ENCODE measurements at places on chromosomes 7 and 10.

- DNase-seq = no peak
Measured at GRCh38 chr7:158280448-158281144, 307.0 kb downstream of the PTPRN2 start.

GRCh38 chr10:106043863-106044262 lies 1120.6 kb downstream of the SORCS1 start:
- no peak for DNase-seq

GRCh38 chr7:19133886-19134285 lies 11.3 kb downstream of the FERD3L start:
- no peak for DNase-seq

DNA sequence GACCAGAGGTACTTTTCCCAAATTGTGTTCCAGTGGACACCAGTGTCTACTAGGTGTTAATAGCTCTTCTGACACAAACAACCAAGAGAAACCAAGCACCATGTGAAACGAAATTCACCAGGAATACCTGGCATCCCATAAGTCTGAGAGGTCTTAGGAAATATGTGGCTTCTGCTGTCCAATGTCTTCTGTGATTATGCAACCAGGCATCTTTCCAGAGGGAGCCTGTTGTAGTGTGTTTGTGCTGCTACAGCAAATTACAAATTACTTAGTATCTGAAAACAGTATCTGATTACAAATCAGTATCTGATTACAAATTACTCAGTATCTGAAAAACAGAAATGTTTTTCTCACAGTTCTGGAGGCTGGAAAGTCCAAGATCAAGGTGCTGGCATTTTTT lies 133.6 kb upstream of the NPVF start:
- no peak for DNase-seq

DNA sequence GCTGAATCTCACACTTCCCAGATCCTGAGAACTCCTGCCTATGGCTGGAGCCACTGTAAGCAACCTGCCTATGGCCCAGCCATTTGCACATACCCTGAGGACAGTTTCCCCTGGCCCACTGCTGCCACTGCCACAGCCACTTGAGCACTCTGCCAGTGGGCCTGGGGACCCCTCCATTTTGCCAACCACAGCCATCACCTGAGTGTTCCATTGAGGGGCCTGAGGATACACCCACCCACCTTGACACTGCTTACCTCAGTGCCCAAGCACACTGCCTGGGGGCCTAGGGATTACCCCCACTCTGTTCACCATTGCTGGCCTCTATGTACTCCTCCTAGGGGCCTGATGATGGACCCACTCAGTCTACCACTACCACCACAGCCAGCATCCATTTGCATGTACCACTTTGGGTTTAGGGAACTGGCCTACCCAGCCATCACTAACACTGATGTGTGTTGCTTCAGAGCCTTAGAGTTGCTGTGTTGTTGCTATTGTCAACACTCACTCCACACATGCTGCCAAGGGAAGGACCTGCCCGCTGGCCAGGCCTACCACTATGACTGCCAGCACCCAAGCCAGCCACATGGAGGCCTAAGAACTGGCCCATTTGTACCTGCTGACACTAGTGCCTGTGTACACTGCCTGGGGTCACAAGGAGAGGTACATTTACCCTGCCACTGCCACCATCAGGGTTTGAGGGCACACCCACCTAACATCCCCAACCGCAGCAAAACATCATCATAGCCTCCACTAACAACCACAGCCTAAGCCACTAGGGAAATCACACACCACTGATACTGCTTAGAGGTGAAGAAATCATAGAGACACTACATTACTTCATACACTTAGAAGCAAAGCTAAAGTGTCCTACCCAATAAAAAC lies 45.9 kb upstream of the ANTXRL start:
- DNase-seq = no peak

- no peak for DNase-seq
Measured at GRCh38 chr10:77007834-77008233, 629.8 kb downstream of the KCNMA1 start.

GRCh38 chr7:7682861-7683260 lies 35.5 kb downstream of the RPA3 start:
- DNase-seq = no peak

GRCh38 chr10:122190176-122190943 lies 80.7 kb upstream of the BTBD16 start:
- DNase-seq = no peak

GRCh38 chr7:70352088-70352487 lies 753.8 kb downstream of the AUTS2 start:
- DNase-seq = no peak

- no peak for DNase-seq
Measured at GRCh38 chr7:108203537-108203936, 73.4 kb upstream of the LAMB4 start.

DNA sequence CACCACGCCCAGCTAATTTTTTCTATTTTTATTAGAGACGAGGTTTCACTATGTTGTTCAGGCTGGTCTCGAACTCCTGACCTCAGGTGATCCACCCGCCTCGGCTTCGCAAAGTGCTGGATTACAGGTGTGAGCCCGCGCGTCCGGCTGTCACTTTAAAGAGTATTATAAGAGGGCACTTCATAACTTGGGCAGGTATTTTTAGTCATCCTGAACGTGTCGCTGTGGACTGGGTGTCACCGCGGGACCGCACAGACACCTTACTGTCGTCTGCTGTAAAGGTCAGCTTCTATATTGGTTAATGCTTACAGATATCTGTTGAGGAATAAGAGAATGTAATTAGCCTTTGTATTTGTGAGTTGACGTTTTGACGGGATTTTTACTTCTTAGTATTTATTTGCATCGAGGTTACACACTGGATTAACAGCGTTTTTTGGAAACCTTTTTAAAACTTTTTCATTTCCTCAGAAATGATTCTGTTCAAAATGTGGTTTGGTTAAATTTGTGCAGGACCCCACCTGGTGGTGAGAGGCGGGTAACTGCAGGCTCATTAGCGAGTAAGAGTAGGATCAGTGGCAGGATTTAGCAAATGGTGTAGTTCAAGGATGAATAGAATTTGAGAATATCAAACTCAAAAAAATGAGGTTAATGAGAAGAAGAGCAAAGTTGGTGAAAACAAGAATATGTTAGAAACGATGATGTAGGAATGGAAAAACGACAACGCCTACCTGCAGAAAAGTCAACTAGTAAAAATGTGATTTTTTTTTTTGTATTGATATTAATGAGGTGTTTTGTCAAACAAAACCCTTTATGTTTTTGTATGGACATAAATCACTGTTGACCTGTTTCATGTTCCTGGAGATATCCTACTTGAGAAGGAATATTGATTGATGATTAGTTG lies 3.2 kb downstream of the DNAJB6 start:
- DNase-seq = peak; percentile 56

DNA sequence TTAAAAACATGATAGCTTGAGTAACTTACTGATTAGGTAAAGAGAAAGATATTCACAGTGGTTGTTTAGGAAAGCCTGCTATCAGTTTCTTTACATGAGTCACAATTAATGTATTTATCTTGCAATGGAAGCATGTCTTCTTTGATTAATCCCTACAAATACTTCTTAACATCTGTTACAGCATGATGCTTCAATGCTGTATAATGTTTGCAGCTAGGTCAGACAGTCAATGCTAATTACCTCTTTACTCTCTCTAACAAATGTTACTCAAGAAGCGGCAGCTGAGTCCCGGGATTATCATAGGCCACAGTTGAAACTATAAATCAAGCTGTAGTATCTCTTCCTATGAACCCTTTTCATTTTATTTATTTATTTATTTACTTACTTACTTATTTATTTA lies 33.2 kb downstream of the ACBD5 start:
- no peak for DNase-seq

DNA sequence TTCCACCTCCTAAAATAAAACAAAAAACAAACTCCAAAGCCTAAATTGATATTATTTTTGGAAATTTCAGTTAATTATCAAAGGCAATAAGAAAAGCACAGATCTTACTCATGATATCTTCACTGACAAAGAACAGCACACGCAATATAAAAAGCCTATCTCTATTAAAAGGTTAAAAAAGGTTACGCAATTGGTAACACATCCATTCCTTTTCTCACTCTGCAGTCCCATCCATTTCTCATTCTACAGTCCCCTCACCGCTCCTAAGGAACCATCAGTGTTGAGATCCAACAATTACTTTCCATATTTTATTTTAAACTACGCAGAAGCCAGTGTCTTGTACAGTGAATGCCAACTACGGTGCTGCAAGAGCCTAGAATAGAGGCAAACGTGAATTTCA lies 1.3 kb downstream of the SEC61G start:
- DNase-seq = no peak

GRCh38 chr10:43110338-43111071 lies 27.7 kb upstream of the CSGALNACT2 start:
- DNase-seq = no peak

GRCh38 chr7:90654718-90655427 lies 58.8 kb downstream of the CDK14 start:
- DNase-seq = no peak

GRCh38 chr7:150421831-150422230 lies 28.6 kb upstream of the GIMAP8 start:
- no peak for DNase-seq

DNA sequence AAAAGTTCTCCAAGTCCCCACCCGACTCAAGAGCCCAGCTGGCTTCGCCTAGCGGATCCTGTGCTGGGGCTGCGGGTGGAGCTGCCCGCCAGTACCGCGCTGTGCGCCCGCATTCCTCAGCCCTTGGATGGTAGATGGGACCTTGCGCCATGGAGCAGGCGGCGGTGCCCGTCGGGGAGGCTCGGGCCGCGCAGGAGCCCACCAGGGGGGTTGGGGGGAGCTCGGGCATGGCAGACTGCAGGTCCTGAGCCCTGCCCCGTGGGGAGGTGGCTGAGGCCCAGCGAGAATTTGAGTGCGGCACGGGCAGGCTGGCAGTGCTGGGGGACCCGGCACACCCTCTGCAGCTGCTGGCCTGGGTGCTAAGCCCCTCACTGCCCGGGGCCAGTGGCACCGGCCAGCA lies 57.0 kb downstream of the TBC1D12 start:
- no peak for DNase-seq

DNA sequence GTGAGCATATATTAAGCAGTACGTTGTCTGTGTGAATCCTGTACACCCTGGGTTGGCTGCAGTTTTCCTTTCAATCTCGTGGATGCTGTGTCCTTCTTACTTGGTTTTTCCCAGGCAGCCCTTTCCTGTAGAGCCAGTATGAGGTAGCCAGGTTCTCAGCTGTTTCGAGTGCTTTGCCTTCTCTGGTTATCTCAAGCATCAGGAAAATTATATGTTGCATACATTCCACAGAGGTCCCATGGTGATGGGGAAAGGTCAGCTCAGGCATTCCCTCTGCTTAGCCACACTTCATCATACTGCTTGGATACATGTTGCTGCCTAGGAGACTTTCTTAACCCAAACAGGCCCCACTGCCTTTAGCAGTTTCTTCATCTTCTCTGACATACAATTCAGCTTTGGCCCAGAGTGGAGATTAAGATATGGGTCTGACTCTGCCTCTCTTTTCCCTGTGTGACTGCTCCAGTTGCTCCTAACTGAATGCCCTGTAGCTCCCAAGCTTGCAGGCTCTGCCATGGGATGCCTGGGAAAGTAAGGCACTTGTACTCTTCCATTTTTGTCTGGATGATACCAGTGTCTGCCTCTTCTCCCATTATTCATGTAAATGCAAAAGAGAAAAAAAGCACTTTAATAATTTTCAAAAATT lies 11.3 kb downstream of the GNAI1 start:
- DNase-seq = no peak

- DNase-seq = no peak
Measured at GRCh38 chr10:76769161-76769560, 868.4 kb downstream of the KCNMA1 start.

GRCh38 chr7:96388620-96389383 lies 66.9 kb upstream of the SLC25A13 start:
- DNase-seq = no peak

DNA sequence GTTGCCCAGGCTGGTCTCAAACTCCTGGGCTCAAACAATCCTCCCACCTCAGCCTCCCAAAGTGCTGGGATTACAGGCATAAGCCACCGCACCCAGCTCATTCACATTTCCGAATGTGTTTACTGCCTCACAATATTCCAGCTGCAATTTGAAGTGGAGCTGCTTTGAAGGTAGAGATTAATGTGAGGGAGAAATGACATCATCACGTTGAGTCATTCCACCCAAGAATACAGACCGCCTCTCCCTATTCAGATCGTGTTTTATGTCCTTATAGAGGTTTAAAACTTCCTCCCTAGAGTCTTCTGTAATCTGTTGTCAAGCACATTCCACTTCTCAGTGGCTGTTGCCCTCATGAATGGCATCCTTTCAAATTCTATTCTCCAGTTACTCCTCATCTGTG lies 100.4 kb upstream of the PDGFA start:
- DNase-seq = no peak

DNA sequence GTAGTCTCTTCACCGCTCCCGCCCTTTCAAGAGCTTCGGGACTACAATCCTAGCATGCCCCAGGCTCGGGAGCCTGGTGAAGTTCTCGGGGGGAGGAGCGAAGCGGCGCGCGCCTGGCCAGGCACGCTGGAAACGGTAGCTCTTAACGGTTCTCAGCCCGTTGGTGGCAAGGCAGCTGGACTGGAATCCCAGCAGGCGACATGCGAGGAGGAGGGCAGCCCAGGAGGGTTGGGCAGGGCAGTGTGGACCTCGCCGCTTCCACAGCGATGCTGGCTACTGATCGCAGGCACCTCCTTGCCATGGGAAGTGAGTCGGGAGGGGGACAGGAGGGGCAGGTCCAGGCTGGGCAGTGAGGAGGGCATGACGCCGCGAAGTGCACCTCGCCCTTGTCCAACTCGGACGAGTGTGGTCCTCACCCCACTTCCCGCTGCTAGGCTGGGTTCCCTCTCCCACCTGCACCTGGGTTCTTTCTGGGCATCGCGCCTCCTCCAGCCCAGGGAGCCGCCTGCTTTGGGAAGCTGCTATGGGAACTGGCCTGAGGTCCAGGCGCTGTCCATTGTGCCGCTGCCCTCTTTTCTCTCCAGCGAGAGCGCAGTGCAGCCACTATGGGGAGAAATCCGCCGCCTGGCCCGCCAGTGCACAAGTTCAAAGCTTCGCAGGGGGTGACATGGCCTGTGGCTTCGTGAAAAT lies 367.8 kb upstream of the NUPR2 start:
- DNase-seq = no peak

- DNase-seq = no peak
Measured at GRCh38 chr10:971150-971542, 17.1 kb upstream of the GTPBP4 start.

GRCh38 chr7:101891936-101892640 lies 74.7 kb downstream of the CUX1 start:
- DNase-seq = no peak

- DNase-seq = no peak
Measured at GRCh38 chr7:44212018-44212417, 11.2 kb downstream of the YKT6 start.

- DNase-seq = no peak
Measured at GRCh38 chr7:141208539-141208938, 134.7 kb downstream of the TMEM178B start.

Data from stimulated activated CD4-positive, alpha-beta T cell treated with anti-CD3 and anti-CD28 coated beads, Interleukin-12 subunit alpha, Interleukin-12 subunit beta, amount 100 ng/mL, for 24 hours (primary cell).